ENCODE measurements at places on chromosomes 13 and 19.

- DNase-seq, result no peak
These were observed 52.1 kb upstream of the ARHGEF7 start for GRCh38 chr13:111062966-111063365.

- DNase-seq, result no peak
These were observed 4.3 kb upstream of the LRRC8E start for GRCh38 chr19:7883796-7884570.

DNA sequence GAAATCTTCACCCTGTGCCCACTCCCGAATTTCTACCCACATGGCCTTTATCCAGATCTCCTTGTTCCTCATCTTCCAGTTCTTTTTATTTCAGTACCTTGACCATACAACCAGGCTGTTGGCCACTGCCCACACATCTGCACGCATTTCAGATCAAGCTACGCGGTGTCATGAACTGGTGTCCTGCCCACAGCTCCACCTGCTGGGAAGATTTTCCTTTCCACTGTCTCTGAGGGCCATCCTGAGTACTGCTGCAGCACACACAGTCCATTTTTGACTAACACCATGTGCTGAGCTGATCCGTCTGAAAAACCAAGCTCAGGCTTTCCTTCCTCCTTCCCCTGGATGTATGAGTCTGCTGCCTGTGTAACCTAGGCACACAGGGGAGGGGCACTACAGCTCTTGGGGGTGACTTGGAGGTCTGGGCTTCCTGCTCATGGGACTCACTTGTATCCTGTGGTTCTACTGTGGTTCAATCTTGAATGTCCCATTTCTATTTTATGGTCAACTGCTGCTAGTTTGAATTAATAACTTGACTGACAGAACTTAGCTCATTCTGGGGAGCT, 71.9 kb downstream of the WASF3 start:
- DNase-seq, result no peak

- no peak for DNase-seq
These were observed 315.0 kb upstream of the SPRY2 start for GRCh38 chr13:80655778-80656511.

- no peak for DNase-seq
These were observed 559.0 kb downstream of the FGF9 start for GRCh38 chr13:22229916-22230315.

- DNase-seq, result no peak
These were observed 33.2 kb downstream of the CCL25 start for GRCh38 chr19:8085598-8086408.

GRCh38 chr13:66111628-66112027, 1118.5 kb downstream of the PCDH9 start:
- DNase-seq, result no peak

DNA sequence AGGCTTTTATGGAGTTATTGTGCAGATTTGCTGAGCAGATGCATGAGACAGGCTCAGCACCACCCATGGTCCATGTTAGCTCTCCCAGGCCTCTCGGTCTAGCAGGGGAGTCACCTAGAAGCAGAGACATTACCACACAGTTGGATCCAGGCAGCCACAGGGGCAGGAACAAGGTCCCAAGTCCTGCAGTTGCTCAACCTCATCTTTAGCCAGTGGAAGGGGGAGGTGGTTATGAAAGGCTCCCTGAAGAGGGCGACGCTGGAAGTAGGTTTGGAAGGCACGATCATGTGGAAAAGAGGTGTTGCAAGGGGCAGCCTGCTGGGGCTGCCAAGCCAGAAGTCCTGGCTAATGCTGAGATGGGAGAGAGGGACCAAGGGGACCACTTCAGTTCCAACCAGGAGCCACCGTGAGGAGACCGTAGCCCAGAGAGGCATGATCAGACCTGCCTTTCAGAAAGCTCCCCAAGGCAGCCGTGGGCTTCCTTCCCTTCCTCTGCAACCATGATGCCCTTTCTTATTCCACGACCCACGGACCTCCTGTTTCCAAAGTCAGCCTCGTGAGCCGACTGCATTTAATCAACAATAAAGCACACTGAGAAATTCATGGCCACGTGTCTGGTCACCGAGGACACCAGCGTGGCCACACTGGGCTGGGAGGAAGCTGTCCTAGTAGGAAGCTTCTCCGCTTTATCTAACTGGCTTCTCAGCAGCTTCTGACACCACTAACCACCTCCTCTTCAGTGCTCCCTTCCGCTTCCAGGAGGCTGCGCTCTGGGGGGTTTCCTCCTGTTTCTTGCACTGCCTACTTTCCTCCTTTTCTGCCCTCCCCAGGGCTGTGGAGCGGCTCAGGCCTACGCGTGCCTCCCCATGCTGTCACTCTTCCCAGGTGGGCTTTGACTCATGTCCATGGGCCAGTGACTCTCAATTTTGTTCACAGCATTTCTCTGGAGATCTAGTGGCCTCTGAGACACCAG, 2.6 kb downstream of the AP1M1 start:
- no peak for DNase-seq

GRCh38 chr19:49954092-49954829, 6.7 kb downstream of the SIGLEC11 start:
- DNase-seq, result peak; percentile 80

GRCh38 chr13:79401259-79402070, 4.6 kb downstream of the RBM26 start:
- no peak for DNase-seq

DNA sequence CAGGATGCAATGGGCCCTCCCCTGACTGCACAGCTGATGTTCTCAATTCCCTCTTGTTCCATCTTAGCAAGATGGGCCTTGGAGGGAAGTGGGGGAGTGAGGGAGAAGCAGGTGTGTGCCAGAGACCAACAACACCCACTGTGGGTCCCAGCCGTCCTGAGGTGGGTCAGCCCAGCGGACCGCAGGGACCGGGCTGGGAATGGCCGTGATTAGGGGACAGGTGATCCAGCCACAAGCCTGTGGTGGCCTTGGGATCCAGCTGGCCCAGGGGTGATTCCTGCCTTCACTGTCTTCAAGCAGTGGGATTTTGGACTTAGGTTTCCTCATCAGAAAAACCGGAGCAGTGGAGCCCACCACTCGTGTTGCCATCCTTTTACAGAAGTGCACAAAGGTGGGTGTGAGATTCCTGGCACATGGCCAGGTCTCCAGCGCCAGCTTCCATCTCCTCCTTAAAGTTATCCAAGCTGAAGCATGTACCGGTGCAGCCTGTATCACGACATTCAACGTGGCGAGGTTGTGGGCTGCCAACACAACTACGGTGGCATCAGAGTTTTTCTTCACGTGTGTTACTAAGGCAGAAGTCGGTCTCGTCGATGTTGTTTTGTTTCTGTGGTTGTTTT, 9.0 kb upstream of the ATP11A start:
- no peak for DNase-seq

- peak; percentile 77 for DNase-seq
These were observed 2.5 kb upstream of the LHB start for GRCh38 chr19:49019242-49019932.

DNA sequence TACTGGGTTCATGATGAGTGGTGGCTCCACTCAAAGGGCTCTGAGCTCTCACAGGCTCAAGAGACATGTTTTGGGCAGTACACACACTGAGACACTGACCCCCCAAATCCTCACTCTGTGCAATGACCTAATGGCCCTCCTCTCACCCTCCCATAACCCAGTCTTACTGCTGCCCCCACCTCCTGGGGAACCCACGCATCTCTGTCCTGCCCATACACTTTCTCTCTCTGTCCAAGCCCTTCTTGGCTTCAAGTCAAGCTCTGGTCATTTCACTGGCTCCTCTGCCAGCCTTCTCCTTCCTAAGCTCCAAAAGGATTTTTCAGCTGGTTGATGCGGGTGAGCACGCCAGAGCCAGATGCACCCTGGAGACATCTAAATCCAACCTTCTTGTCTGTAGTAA, 187.9 kb upstream of the TSHZ3 start:
- DNase-seq, result no peak

- DNase-seq, result no peak
These were observed 11.5 kb upstream of the SUPT20H start for GRCh38 chr13:37070956-37071355.

GRCh38 chr13:64457976-64458375, 2772.2 kb downstream of the PCDH9 start:
- DNase-seq, result no peak
